ENCODE measurements at places on chromosomes 1 and 21.
A peak's percentile ranks its signal among the peaks of the same experiment; 100 is the strongest.

DNA sequence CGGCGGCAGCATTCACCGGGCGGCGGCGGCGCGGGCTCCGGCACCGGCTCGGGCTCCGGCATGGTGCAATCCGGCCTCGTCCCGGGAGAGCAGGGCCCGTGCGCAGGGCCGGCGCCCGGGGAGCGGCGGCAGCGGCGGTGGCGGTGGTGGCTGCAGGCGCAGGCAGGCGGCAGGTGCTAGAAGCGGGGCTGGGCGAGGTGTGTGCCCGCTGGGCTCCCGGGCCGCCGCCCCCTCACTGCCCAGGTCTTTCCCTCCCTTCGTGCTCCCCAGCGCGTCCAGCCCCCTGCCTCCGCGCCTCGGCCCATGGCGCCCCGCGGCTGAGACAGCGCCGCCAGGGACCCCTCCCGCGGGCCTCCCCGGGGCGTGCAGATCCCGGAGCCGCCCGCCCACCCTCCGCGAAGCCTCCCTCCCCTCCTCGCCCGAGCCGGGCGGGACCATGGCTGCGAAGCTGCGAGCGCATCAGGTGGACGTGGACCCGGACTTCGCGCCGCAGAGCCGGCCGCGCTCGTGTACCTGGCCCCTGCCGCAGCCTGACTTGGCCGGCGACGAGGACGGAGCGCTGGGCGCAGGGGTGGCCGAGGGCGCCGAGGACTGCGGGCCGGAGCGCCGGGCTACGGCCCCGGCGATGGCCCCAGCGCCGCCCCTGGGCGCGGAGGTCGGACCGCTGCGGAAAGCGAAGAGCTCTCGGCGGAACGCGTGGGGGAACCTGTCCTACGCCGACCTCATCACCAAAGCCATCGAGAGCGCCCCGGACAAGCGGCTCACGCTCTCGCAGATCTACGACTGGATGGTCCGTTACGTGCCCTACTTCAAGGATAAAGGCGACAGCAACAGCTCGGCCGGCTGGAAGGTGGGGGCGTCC lies 492 bp downstream of the FOXO6 start:
- DNase-seq: no peak

- DNase-seq: no peak
These were observed 126.7 kb upstream of the KLHDC7A start for GRCh38 chr1:18353992-18354391.

DNA sequence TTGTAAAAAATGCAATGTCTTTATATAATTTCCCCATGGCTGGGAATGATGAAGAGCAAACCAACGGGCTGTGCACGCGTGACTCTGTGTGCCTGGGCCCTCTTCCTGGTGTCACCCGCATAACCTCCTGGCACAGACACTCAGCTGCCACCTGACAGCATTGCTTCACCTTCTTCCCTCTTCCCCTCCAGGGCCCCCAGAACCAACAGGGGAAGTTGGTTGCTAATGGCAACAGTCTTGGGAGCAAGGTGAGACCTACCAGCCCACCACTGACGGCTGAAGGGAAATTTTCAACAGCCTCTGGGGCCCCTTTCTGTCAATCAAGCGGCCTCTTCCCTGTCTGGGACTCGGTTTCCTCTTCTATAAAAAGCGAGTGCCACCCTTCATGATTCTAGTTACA lies 33.2 kb downstream of the SSBP3 start:
- DNase-seq: no peak

DNA sequence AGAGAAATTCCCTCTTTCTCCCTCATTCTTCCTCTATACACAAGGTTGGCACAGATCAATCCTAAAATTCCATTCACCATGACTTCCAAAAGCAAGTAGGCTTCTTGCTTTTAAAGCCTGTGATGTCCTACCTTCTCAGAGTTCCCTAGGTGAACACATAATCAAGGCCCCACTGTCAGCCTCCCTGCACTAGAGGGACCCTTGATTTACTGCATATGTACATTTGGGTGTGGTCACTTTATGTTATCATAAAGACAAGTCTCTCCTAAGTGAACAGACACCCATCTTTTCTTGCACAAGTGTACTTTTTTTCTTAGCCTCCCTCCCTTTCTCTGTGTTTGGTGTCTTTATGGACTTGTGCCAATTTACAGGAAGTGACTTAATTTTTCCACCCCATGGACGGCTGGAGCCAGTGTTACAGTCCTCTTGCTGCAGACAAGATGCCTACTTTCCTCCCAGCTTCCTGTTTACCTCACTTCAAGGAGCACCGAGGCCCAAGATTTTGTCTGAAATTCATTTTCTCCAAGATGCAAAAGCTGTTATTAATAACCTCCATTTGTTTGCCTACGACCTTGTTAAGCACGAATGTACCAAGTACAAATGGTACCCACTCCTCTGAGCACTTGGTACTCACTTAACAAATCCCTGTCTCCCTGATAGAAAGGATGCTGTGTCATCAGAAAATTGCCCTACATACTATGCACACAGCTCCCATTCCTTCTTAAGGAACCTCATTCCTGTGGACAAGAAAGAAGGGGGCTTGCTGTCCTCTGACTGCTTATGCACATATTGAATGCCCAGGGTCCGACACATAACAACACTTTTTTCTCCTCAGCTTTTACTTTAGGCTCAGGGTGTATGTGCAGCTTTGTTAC lies 82.8 kb upstream of the SLC44A3 start:
- DNase-seq: no peak

DNA sequence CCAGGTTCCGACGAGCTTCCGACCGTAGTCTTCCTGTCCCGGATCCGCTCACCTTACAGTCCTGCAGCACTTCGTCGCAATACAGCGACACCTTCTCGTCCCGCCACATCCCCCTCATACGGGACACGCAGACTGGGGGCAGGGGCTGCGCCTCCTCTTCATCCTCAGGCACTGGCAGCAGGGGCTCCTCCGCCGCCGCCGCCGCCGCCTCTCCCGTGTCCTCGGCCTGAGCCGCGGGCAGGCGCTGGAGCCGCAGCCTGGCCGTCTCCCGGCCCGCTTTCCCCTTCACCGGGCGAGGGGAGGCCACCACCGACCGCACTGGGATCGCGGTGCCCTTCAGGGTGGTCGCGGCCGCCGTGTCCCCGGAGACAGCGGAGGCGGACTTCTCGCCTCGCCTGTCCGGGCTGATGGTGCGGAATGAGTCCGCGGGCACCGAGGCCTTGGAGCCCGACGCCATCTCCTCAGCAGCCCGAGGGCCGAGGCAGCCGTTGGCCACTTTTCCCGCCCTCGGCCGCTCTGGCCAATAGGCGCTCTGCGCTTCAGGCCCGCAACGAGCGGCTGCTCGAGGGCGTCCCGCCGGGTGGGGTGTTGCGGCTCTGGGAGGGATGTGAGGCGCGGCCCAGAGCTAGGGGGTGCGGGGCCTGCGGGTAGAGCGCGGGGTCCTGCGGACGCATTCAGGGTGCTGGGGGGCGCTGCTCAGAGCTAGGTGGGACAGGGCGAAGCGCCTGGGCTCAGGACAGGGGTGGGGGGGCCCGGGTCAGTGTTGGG lies at the start of gene SHCBP1L:
SHCBP1L (minus strand) TSS at position 490 of the 768 bp plus-strand sequence; CDS start at position 457, 33 bp downstream.
- DNase-seq: no peak

DNA sequence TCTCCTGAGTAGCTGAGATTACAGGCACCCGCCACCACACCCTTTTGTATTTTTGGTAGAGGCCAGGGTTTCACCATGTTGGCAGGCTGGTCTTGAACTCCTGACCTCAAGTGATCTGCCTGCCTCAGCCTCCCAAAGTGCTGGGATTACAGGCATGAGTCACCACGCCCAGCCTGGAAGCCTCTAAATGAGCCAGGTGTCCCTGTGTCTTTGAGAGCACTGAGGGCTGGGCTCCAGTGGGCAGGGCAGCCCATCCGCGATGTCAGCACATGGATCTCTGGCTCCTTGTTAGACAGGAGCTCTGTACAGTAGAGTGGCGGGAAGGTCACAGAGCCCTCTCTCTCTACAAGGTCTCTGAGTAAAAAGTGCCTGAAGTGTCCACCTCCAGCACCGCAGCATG lies 124.3 kb downstream of the PGBD5 start:
- DNase-seq: no peak

DNA sequence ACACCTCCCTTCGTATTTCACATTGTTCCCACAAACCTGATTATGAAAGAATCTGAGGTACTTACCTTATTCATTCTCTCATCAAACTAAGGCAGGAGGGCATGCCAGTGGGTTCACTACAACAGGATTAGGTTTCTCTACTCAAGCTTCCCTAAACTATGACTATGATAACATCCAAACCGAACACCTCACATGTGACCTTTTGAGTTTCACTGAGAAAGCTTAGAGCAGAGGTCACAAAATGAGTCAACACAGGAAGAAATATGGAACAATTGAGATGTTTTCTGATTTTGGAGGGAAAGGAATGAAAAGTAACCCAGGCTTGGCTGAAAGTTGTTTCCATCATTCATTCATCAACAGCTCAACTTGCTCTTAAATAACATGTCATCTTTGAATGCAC lies 24.1 kb downstream of the UBR4 start:
- DNase-seq: no peak

- DNase-seq: no peak
These were observed 37.7 kb downstream of the NKAIN1 start for GRCh38 chr1:31201931-31202360.

- DNase-seq: no peak
These were observed 81.7 kb upstream of the ATP1B1 start for GRCh38 chr1:169024800-169025271.

GRCh38 chr1:164953098-164953497 lies 394.1 kb downstream of the PBX1 start:
- no peak for DNase-seq

GRCh38 chr1:67618285-67619018 lies 66.5 kb upstream of the GADD45A start:
- peak; percentile 37 for DNase-seq

- no peak for DNase-seq
These were observed 609 bp downstream of the PIGK start for GRCh38 chr1:77218477-77219165.

DNA sequence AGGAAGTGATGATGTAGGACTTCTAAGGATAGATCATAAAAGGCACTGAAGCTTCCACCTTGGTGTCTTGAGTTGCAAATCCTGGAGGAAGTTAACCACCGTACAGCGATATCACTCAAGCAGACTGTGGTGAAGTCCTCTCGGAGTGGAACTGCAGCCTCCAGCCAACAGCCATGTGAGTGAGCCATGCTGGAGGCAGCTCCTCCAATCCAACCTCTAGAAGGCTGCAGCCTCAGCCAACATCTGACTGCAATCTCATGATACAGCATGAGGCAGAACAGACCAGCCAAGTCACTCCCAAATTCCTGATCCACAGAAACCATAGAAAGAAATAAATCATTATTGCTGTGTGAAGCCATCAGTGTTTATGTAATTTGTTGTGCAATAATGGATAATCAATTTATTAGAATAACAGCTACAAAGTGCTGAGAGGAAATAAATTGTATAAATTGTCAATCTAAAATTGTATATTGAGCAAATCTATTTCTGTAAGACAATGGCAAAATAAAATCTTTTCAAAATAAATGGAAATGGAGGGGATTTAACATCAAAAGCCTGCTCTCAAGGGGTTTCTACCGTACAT lies 65.0 kb downstream of the PRSS38 start:
- DNase-seq: no peak

GRCh38 chr1:17089506-17089905 lies 29.7 kb downstream of the PADI2 start:
- no peak for DNase-seq

- DNase-seq: no peak
These were observed 1261.2 kb upstream of the B3GALT2 start for GRCh38 chr1:194447636-194448035.

GRCh38 chr1:65558215-65558614 lies 137.7 kb downstream of the LEPR start:
- no peak for DNase-seq

- no peak for DNase-seq
These were observed 5.3 kb downstream of the HPCA start for GRCh38 chr1:32891630-32892029.

- DNase-seq: no peak
These were observed 624 bp upstream of the CR1L start for GRCh38 chr1:207644166-207644851.

GRCh38 chr21:31497914-31498313 lies 153.9 kb upstream of the TIAM1 start:
- no peak for DNase-seq

- no peak for DNase-seq
These were observed 198.9 kb upstream of the RNPC3 start for GRCh38 chr1:103326595-103326994.

GRCh38 chr1:169312084-169312954 lies 55.3 kb downstream of the NME7 start:
- peak; percentile 31 for DNase-seq

DNA sequence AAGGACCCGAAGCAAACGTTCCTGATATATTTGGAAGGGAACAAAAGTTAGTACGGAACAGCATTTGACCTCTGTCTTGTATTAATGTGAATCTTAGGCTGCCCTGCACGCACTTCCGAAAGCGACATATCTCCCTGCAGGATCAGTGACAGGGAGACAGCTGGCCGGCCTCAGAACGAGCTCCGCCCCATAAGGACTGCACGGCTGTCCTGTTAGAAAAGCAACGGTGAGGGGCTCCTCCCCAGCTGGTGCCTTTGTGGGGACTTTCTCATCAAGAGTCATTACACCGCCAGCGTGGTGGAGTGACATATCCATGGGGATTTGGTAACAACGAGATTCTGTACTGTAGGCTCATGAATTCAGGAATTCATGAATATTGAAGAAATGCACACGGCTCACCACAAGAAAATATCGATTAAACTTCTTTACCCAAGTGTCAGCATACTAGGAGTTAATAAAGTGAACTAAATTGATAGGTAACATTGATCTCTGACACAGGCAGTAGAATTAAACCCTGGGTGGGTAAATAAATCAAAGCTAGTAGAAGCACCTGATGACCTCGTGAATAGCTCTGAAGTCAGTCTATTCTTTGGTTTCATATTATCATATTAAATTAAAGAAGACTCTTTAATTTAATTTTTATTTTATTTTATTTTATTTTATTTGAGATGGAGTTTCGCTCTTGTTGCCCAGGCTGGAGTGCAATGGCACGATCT lies 8.1 kb upstream of the GREM2 start:
- DNase-seq: no peak

Data from H54 (cell line).